Endodermal cell (in vitro differentiated cells): ENCODE measurements at places on chromosomes 16 and 17.

- DNase-seq: no peak
Measured at GRCh38 chr16:81478876-81479511, 34.4 kb downstream of the CMIP start.

DNA sequence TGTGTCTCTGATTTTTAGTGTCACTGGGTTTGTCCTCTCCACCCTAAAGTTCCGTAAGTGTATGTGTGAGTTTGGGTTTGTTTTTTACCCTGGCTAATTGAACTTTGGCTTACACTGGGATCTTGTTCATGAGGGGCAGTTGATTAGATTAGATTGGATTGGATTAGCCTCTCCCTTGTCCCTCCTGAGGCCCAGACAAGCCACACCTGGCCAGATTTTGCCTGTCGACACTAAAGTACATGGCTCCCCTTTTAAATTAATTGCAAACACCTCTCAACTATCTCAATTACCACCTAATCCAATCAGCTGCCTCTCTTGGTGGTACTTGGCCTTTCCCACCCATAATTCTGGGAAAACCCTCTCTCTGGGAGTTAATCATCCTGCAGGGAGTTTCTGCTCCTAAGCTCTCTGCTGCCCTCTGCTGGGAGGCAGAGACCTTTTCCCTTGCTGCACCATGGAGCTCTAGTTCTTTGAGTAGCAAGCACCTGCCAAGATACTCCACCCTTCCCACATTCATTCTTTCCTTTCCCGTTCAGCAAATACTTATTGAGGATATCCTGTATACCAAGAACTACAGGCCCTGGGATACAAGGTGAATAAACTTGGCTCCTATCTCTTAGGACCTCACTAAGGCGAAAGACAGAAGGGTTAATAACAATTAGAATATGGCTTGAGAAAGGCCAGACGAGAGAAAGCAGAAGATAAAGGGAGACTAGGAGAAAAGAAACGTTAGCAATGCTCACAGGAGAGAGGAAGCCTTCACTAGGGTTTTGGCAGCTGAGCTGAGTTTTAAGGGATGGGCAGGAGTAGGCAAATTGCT lies 60.0 kb upstream of the MPHOSPH6 start:
- DNase-seq: peak; percentile 94

GRCh38 chr17:7408863-7409262 lies 1.2 kb downstream of the NLGN2 start:
- DNase-seq: no peak

DNA sequence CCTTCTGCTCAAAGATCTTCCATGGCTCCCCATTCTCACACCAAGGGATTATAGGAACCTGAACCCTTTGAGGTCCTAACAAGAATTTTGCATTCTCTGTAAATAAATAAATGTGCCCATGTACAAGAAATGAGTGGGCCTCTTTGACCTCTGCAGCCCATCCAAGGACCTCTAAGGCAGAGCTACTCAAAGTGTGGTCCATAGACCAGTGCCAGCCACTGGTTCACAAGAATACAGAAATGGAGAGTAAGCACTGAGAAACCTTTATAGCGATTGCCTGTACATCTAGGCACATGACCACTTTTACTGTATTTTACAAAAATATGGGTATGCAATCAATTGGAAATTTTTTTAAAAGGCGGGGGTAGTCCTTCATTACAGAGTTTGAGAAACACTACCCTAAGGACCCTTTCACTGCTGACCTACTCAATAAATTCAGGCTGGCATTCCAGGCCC lies 7.8 kb upstream of the SRCIN1 start:
- no peak for DNase-seq

- no peak for DNase-seq
Measured at GRCh38 chr17:53765129-53765528, 57.6 kb upstream of the KIF2B start.

GRCh38 chr16:4772351-4772750 lies 5.4 kb upstream of the ZNF500 start:
- DNase-seq: no peak

GRCh38 chr16:3157229-3158025 lies 22.6 kb downstream of the ZNF213 start:
- peak; percentile 96 for DNase-seq
